SK-N-MC (cell line): ENCODE measurements at places on chromosomes 13 and 19.

- no peak for DNase-seq
Observed at GRCh38 chr19:18775586-18776287, 15.4 kb downstream of the COMP start.

- DNase-seq = no peak
Observed at GRCh38 chr13:30607908-30608307, 9.8 kb upstream of the USPL1 start.

- DNase-seq = no peak
Observed at GRCh38 chr13:49859560-49859959, 67.1 kb upstream of the KPNA3 start.

GRCh38 chr13:107992542-107992941 is 222.8 kb downstream of the LIG4 start:
- DNase-seq = no peak

DNA sequence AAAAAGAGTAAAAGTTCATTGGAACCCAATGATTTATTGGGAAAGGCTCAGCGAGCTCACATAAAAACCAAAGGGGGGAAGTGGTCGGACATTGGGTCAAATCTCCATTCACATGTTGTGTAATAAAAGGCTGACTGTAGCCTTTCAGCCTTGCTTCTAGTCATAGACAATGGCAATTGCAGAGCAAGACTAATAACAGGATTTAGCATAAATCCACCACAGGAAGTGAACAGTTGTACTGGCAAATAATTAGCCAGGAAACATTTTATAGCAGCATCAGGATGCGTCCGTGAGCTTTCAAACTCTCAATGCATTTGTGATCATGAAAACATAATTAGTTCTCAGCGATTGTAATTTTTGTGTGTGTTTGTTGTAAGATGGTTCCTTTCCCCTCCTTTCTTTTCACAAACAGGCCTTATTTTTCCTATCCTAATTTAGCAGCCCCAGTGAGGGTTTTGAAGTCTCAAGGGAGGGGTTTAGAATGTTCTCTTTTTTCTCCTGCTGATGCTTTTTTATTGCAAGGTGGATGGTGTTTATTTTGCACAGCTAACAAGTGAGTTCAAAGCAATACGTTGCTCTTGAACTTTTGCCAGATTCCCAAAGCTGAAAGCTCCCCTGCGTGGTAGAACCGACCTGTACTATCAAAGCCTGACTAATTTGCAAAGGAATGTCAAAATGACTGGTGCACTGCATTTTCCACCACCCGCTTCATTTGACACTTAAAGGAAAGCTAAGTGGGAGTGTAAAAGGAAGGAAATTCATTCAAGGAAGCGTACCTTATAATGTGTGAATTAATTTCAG is 105.6 kb downstream of the SPRY2 start:
- no peak for DNase-seq

- DNase-seq = no peak
Observed at GRCh38 chr19:1074544-1075283, 7.7 kb downstream of the ARHGAP45 start.

DNA sequence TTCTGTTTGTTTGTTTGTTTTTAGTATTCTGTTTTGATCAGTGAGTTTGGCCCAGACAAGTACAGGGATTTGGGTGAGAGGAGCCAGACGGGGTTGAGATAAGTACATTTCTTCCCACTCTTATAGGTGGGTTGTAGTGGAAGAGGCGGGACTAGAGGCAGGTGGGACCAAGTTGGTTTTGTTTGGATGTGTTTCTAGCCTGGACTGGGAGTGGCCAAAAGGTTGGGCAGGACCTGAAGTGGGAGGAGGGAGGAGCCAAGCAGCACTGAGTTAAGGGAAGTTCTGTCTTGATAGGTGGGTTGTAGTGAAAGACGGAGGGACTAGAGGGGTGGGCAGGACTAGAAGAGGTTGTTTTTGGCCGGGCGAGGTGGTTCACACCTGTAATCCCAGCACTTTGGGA is 9.0 kb downstream of the DNASE2 start:
- DNase-seq = no peak

- no peak for DNase-seq
Observed at GRCh38 chr13:98366443-98366842, 189.4 kb upstream of the RNF113B start.

GRCh38 chr13:73096173-73096572 is 37.4 kb downstream of the KLF5 start:
- no peak for DNase-seq

DNA sequence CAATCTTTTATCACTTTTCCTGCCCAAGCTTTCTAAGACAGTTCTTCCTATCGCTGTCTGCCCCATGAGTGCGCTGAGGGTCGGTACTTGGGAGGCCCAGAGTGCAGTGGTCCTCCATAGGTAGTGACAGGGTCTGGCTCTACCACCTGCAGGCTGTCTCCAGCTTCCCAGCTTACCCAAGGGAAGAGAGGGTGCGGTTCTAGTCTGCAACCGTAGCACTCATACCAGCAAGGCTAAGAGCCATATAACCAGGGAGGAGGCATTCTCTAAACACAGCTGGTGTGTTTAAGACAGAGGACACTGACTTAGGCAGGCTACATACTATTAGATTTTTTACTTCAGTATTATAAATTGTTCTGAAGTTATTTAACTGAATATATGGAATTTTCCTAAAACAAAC is 8.2 kb downstream of the PROZ start:
- DNase-seq = no peak

DNA sequence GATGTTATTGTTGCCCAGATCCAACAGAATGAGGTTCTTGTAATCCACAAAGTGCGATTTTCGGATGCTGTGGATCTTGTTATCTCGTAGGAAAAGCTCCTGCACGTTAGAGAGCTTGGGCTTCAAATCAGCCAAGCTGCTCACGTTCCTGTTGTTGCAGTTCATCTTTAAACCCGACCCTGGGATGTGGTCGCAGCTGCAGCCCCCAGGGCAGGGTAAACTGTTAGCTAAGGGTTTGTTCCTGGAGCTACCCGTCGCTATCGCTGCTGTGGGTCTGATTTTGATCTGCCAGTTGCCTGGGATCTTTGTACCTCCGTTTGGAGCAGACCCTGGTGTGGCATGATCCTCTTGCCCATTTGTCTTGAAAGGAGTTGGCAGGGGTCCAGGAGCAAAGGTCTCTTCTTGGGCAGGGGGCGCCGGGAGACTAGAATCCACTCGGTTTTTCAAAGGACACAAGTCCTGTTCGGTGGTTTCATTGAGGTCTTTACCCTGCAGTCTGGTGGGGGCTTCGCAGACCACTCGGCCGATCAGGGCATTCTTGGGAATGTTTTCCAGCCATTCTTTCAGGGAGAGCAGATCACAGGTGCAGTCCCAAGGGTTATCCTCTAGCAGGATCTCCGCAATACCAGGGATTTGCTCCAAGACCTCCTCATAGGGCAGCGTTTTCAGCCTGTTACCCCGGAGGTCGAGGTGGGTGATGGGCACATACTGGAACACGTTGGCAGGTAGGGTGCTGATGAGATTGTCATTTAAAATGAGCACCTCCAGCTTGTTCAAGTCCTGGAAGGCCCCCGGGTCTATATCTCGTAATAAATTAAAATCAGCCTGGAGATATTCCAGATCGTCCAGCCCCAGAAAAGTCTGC is 1.8 kb downstream of the SLITRK1 start:
- no peak for DNase-seq

DNA sequence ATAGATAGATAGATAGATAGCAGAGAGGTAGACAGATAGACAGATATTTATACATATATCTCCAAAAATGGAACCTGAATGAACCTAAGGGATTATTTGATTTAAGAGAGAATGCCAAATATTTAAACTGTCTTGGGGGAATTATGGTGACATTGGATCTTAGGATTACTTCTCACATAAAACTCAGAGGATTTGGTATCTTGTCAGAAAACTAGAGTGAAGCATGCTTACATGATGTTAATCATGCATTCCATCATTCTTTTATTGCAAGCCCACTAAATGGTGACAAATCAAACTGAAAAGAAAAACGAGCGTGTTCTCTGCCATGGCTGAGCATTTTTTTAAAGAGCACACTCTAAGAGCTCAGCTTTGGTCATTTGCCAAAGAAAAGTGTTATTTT is 165.2 kb downstream of the PCDH9 start:
- DNase-seq = no peak
